ENCODE measurements at places on chromosomes 6 and 20.

DNA sequence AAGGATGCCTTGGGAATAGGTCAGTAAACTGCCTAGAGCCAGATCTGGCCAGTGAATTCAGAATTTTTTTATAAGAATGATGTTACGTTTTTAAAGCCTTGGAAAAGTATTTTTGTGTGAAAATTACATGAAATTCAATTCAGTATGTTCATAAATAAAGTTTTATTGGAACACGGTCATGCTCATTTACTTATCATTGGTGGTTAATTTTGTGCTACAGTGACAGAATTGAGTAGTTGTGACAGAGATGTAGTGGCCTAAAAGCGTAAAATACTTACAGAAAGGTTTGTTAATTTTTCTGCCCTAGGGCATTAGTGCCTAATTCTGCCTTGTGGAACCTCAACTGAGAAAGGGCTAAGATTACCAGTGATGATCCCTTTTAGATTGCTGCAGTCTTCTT, 28.2 kb downstream of the ZFAND3 start:
- no peak for DNase-seq

DNA sequence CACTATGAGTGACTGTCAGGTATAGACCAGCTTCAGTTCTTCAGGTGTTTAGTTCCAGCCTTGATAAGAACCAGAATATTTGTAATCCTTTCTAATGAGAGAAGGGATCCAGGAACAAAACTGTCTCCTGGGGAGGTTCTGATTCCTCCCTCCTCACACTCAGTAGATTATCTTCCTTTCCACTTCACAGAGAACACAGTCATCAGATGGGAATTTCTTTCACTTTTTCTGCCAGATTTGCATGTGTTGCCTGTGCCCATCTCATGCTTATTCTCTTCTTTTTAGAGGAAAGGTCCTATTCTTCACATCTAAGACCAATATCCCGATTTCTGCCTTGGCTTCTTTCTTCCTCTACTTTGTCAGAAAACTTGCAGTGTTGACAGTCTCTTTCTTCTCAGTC, 50.8 kb downstream of the CD109 start:
- no peak for DNase-seq

DNA sequence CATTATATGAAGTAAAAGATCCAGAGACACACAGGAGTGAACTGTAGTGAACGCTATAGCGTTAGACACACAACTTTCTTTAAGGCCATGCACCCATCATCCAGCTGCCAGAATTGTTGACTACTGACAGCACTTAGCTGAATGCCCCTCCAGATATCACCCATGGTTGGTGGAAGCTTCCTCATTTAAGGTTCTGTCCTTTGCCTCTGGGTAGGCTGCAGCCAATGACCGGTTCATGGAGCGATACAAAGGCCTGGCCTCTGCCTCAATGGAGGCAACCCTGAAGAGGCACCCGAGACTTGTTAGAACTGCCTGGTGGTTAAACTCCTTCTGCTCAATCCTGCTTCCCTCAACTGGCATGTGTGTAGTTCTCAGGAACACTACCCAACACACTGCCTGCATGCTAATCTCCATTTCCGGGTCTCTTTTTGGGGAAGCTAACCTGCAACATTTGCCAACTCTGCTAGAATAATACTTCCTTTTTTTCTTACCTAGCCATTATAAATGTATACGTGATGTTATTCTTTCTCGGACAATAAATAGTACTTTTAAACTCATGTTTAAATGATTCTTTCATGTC, 49.8 kb upstream of the THEMIS start:
- no peak for DNase-seq

- peak; percentile 28 for DNase-seq
These were observed 1.1 kb upstream of the PHF10 start for GRCh38 chr6:169725125-169726048.

- no peak for DNase-seq
These were observed 35.0 kb upstream of the ZBP1 start for GRCh38 chr20:57654998-57655808.
